ENCODE measurements at places on chromosomes 5 and 9.

- DNase-seq: no peak
These were observed 113.3 kb downstream of the PPP2R2B start for GRCh38 chr5:146765089-146765832.

GRCh38 chr5:157902449-157903116, 43.6 kb upstream of the CLINT1 start:
- DNase-seq: no peak

GRCh38 chr5:147805030-147805454, 22.5 kb upstream of the JAKMIP2 start:
- no peak for DNase-seq

GRCh38 chr9:87725356-87725899, 491 bp upstream of the CTSL start:
- no peak for DNase-seq

DNA sequence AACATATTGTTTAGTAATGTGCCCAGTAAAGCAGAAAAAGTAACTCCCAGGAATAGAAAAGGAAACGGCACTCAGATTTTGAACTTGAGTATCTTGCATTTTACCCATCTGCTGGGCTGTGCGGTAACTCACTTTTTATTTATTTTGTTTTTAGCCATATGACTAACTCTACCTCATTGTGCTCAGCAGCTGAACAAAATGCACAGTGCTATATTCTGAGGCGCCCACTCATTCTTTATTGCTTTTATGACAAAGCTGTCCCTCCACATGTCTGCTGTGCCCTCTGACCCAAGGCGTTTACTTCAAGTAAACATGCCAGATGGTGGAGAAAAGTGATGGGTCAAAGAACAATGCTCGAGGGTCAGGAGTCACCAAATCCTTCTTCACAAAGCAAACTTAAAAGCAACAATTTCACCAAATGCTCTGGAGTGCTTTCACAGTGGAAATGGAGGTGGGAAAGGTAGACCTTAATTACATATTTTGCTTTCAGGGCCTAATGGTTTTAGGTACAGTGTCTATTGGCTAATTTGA, 215.2 kb upstream of the ELAVL2 start:
- no peak for DNase-seq

DNA sequence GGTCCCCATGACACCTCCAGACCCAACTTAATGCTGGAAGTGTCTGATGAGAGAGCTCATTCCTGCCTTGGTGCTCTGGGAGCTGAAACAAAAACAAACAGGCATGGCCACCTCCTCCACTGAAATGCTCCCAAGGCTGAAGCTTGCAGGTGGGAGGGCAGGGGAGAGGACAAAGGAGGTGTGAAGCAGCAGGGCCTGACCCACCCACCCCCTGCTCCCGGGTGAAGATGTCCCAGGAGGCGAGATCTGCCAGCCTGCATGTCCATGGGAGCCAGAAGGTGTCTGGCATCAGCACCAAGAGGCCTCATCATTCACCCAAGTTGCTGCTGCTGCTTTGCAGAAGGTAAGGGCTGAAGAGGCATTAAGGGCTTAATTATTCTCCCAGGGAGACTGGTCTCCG, 4.2 kb upstream of the CCIN start:
- DNase-seq: no peak

DNA sequence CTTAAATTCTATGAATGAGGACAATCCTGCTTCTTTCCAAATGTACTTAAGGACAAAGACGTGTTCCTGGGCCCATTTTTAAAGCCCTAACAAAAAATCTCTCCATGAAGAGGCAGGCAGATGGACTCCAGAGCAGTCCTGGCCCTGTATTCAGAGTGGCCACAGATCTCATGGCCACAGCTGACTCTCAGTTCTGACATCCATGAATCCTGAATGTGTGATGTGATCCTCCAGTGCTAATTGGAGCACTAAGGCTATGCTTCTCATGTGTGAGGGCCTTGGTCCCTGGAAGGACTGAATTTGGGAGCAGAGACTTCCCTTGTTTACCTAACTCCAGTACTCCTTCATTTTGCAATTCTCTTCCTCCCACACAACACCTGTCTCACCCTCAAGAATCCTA, 373.0 kb downstream of the AGTPBP1 start:
- no peak for DNase-seq

DNA sequence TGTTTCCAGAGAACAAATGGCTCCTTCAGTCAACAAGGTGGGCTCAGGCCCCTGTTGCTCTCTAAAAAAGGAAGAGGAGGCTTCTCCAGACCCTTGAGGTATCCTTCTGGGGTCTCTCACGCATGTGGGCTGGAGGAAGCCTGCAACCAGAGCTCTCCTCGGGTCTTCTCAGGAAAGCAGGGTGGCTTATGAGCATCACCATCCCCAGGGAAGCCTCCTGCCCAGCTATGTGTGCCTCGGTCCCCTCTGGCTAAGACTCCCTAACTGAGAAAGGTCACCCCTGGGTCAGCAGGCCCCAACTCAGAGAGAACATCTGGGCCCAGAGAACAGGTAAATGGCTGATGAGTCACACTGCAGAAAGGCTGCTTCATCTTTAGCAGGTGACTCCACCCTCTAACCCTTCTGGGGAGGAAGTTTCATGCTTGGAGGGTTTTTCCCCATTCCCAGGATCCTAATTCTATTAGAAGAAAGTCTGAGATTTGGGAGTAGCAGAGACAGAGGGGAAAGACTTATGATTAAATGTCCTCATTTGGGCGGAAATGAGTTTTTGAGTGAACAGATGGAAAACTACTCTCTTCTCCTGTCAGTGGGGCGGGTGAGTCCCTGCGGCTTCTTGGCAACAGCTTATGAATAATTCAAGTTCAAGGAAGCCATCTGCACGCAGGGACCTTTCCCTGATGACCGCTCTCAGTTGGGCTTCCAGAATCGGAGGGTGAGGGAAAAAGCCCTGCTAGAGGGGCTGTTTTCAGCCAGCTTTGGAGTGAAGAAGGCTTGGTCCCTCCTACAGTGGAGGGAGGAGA, 41.9 kb downstream of the TGFBI start:
- no peak for DNase-seq

DNA sequence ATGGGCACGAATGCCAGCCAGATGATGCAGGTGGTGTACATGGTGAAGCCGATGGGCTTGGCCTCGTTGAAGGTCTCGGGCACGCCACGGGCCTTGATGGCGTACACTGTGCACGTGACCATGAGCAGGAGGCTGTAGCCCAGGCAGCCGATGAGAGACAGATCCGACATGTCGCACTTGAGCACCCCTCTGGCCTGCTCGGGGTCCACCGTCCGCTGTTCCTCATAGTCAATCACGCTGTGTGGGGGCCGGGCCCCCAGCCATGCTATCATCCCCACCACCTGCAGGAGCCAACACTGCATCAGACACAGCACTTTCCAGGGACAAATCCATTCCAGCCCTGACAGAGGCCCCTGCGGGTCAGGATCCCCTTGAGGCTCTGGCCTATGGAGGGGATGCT, 12.2 kb downstream of the GRM6 start:
- DNase-seq: no peak

DNA sequence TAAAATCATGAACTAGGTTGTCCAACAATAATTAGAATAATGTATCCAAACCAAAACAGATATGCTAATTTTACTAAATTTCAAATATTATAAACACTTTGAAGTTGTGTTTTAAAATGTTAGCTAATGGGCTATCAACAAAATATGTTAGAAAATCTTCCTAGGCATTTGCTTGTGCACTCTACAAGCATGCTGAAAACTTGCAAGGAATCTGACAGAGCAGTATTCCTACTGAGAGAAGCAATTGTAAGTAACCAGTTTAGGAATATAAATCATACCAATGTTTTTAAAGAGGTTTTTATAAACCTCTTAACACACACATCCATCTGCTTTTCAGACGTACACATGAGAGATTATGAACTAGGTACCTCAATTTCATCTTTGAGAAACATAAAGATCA, 228.4 kb upstream of the TBCA start:
- DNase-seq: no peak

- DNase-seq: no peak
These were observed 361.1 kb upstream of the TLE4 start for GRCh38 chr9:79210541-79211243.

DNA sequence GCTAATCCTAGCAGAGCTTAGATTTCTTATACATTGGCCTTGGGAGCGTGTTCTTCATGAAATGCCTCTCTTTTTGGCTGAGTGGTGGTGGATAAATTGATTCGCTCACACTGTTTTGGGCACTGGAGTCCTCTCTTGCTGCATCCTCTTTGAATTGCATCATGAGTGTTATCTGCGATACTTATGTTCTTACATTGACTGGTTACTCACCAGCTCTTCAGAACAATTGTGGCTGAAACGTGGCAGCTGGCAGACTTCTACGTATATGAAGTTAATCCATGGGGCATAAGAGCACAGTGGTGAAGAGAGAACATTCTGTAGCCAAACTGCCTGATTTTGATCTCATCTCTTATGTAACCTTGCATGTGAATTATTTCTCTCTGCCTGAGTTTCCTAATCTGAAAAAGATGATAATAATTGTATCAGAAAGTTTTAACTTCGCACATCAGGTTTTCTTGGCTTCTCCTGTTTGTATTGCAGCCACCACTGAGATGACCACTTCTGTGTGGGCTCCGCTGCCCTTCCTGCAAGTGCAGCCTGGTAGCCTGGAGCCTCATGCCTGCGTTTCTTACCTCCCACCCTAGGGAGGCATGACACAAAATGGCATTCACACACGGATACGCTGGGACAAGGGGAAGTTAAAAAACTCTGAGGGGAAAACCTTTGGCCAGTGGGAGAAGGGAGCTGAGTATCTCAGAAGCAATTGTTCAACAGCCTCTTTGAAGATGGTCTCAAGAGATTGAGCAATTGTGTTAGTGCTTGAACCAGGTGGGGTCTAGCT, 295.2 kb downstream of the ARHGAP26 start:
- DNase-seq: no peak

DNA sequence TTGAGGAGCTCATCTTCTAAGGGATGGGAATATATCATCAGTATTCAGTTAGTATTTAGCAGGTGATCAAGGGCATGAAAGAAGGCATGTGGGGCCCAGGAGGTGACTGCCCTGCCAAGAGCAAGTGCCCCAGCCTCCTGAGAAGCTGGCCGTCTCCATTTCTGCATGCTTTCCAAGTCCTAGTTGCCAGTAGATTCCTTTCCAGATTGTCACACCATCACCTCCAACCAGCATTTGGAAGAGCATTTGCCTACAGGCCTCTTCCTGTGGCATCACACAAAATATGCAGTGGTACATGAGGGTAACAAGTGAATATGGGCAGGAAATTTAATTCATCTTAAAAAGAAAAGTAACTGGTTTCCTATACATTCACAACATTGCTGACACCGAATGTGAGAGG, 7.5 kb downstream of the TNFAIP8 start:
- DNase-seq: no peak

GRCh38 chr9:120917929-120918762, 8.4 kb downstream of the TRAF1 start:
- no peak for DNase-seq

DNA sequence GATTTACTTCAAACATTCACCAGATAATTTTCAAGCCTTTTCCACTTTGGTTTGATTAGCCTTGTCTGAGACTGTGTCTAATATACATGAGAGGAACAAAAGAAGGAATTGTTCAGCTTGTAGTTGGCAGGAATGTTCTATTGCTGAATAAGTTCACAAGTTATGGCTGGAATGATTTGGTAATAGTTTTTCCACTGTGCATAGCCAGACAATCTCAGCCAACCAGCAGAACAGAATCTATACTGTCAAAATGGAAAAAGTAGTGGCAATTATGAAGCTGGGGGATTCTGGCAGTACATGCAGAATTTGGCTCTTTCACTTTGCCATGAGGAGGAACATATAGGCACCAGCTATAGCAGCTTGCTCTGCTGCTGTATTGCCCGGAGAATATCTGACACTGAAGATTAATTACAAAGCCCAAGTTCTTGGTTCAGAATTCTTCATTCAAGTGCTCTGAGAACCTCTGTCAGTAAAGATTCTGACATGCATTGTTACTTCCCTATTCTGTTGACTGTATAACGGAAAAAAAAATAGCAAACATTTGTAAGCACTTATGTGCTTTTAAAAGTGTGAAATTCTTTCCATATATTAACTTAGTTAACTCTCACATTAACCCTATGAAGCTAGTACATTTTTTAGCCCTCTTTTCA, 150.6 kb downstream of the PRR16 start:
- DNase-seq: no peak

GRCh38 chr5:104018299-104018698, 455.7 kb upstream of the NUDT12 start:
- no peak for DNase-seq

GRCh38 chr5:64295101-64295500, 129.5 kb downstream of the RNF180 start:
- no peak for DNase-seq

DNA sequence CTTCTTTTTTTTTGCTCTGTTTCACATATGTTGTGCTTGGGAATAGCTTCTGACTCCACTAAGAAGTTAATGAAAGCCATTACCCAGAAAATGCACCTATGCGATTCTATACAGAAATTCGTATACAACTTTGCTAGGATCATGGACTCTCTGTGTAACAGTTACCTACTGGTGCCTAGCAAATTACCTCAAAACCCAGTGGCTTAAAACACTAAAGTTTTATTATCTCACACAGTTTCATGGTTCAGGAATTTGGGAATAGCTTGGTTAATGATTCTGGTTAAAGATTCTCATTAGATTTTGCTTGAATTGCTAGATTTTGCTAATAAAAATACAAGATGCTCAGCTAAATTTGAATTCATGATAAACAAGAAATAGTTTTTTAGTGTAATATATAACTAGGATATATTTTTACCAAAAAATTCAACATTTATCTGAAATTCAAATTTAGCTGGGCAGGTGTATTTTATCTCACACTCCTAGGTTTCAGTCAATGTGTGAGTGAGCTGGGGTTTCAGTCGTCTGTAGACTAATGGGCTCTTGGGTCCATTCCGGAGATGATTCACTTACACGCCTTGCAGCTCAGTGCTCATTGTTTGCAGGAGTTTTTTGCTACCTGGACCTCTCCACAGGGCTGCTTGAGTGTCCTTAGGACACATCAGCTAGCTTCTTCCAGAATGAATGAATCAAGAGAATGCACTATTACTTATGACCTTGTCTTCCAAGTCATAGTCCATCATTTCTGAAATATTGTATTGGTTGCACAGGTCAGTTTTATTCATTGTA, 75.1 kb downstream of the MROH2B start:
- DNase-seq: no peak

- DNase-seq: no peak
These were observed 300.0 kb upstream of the VLDLR start for GRCh38 chr9:2321523-2322148.

- no peak for DNase-seq
These were observed 57.2 kb upstream of the GHR start for GRCh38 chr5:42366051-42366450.

GRCh38 chr5:56176871-56177533, 56.1 kb downstream of the ANKRD55 start:
- no peak for DNase-seq

DNA sequence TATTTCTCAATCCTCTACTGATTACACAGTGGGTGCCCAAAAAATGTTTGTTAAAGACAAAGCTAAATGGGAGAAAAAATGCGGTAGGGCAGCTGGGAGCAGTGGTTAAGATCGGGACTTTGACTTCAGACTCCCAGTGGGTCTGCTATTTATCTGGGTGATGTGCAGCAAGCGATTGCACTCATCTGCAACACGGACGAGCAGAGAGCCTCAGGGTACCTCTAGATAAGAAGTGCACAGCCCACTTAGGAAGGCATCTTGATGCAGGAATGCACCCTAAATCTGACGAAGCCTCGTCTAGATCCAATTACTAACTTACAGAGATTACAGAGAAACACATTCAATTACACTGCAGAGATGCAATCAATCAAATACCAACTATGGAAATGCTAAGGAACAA, 4.0 kb downstream of the MAPK9 start:
- no peak for DNase-seq

- DNase-seq: no peak
These were observed 314.9 kb downstream of the DRD1 start for GRCh38 chr5:175129121-175129520.
